ENCODE measurements at places on chromosomes 7 and 10.

- DNase-seq: no peak
Measured at GRCh38 chr7:30845426-30846135, 66.1 kb upstream of the AQP1 start.

GRCh38 chr10:62763155-62763554 is 41.4 kb upstream of the ADO start:
- no peak for DNase-seq

GRCh38 chr10:126429275-126429674 is 41.0 kb upstream of the ADAM12 start:
- no peak for DNase-seq

- no peak for DNase-seq
Measured at GRCh38 chr7:155057076-155057475, 13.0 kb upstream of the HTR5A start.

DNA sequence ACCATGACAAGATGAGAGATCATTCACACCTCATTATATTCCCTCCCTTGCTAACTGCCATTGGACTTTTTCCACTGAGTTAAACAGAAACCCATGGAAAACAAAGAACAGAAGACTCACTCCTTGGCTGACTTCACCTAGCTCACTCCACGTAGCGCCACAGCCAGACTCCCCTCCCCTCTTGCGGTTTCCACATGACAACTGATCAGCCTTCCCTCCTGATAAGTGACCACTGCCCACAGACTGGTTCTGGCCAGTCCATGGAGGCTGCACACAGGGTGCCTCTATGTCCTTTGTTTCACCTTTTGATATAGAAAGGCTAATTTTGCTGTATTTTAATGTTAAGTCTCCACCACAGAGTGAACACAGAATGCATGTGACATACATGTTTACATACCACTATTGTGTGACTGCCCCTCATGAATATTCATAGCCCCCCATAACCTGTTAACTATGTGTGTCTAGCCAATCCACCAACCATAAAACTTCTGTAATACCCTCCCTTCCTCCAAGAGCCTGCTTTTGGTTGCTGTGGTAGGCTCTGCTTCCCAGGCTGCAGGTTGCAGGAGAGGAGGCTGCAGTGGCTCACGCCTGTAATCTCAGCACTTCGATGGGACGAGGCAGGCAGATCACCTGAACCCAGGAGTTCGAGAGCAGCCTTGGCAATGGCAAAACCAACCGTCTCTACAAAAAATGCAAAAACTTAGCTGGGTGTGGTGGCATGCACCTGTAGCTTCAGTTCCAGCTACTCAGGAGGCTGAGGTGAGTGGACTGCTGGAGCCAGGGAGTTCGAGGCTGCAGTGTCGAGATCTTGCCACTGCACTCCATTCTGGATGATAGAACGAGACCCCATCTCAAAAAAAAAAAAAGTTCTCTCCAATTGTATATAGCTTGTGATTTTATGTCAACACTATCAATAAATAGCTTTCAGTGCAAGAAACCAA is 10.0 kb upstream of the IFIT5 start:
- no peak for DNase-seq

GRCh38 chr10:35124540-35124939 is 2.1 kb upstream of the CREM start:
- no peak for DNase-seq

DNA sequence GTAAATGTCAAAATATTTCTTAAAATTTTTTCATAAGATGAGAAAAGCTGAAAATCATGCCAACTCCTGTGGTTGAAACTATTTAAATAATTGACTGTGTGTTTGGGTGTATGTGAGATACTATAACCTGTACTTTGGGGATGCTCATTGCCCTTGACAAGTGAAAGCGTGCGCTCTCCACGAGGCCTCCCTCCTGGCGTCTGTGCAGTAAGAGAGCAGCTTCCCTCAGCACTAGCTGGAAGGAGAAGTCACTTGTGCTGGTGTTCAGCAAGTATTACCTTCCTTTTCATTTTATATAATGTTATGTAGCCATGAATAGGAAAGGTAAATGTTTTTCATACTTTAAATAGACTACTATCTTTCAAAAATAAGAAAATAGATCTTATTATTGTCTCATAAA is 118.9 kb downstream of the ZEB1 start:
- no peak for DNase-seq

DNA sequence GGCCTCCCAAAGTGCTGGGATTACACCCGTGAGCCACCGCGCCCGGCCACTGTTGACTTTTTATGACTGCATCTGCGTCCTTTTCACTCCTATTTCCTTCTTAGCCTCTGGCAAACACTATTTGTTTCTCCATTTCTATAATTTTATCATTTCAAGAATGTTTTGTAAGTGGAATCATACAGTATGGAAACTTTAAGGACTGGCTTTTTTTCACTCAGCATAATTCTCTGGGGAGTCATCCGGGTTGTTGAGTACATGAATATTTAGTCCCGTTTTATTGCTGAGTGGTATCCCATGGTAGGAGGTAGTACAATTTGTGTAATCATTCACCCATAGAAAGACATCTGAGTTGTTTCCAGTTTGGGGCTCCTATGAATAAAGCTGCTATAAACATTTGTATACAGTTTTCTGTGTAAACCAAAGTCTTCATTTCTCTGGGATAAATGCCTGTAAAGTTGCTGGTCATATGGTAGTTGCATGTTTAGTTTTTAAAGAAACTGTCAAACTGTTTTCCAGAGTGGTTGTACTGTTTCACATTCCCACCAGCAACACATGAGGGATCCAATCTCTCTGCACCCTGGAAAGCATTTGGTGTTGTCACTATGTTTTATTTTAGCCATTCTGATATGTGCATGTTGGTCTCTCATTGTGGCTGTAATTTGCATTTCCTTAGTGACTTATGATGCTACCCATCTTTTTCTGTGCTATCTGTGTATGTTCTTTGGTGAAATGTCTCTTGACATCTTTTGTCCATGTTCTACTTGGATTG is 139.6 kb upstream of the EEPD1 start:
- no peak for DNase-seq

DNA sequence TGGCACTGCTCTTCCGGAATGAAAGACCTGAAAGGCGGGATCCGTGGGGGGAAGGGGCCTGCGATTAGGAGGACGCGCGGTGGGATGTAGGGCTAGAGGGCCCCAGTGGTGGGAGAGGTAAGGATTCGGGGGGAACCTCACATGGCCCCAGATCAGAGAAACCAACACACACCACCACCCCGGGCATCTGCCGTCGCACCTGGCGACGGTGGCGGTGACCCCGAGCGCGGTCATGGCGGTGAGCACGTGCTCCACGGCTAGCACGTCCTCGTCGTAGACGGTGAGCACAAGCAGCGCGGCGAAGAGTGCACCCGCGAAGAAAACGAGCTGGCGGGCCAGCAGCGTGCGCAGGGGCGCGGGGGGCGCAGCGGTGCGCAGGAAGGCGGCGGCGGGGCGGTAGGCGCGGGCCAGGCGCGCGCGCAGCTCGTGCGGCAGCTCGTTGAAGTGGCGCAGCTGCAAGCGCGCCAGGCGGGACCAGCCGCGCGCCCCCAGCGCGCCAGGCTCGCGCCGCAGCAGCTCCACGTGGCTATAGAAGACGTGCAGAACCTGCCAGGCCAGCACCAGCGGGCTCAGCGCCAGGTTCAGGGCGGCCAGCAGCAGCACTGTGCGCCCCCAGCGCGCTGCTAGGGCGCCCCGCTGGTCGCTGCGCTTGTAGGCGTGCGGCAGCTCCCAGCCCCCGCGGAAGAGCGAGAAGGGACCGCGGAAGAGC is 5.7 kb downstream of the ATG9B start:
- peak; percentile 52 for DNase-seq

DNA sequence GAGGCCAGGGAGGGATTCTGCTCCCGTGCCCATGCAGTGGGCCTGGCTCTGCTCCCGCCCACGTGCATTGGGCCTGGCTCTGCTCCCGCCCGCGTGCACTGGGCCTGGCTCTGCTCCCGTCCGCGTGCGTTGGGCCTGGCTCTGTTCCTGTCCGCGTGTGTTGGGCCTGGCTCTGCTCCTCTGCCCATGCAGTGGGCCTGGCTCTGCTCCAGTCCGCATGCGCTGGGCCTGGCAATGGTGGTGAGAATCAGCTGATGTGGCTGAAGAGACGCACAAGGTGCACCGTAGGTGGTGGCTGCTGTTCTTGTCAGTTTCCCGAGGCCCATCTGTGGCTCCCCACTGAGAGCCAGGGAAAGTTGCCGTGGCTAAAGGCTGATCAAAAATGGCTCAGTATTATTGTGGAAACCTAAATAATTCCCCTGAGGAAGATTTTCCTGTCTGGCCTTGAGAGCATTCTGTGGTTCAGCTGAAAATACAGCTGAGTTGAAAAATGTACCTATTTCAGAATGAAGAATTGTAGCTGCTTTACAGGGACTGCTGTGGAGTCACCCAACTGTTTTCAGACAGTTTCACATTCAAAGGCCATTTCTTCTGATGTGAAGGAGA is 572.4 kb downstream of the GLRX3 start:
- no peak for DNase-seq

DNA sequence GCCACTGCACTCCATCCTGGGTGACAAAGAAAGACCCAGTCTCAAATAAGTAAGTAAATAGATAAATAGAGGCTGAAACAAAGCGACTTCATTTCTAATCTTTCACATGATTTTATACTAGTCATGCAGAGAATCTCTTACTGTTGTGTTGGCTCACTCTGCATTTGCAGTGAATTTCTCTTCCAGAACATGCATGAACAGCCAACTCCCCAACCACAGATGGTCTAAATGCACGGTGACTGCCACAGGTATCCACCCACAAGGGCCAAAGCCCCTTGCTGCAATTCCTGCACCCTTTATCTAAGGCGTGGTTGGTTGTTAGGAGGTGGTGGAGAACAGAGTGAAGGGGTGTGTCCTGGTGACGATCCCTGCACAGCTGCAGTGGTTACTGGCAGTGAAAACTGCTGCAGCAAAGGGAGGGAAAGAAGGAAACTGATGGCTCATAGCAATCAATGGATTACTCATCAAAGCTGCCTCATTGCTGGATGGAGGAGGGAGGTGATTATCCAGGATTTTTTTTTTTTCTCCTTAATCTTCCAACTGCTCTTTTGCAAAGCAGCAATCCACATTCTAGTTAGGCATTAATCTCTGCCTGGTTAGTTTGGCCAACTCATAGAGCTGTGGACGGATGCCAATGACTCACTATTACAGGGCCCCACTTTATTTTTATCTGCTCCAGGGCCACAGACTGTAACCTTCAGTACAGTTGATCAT is 50.6 kb downstream of the PRTFDC1 start:
- DNase-seq: no peak

- DNase-seq: no peak
Measured at GRCh38 chr7:67696878-67697277, 700.2 kb downstream of the TYW1 start.

DNA sequence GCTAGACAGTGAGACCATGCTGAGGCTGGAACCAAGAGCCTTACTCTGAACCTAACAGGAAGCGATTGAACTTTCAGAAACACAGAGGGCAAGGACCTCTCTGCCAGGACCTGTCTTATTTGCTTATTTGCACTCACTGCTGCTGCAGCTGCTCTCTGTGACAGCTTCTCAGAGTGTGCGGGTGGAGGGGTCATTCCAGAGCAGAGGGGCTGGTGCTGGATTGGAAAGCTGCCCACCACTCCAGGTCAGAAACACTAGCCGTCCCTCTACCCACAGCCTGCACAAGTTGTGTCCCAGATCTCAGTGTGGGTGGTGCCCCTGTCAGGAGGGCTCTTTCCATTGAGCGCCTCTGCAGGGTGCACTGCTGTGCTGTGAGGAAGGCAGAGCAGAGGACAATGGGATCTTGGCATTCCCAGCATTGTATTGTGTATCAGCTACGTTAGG is 126.2 kb downstream of the CCNY start:
- no peak for DNase-seq

GRCh38 chr10:119041326-119041725 is 11.8 kb downstream of the NANOS1 start:
- DNase-seq: no peak

- DNase-seq: no peak
Measured at GRCh38 chr7:132935608-132936007, 146.3 kb downstream of the CHCHD3 start.

- DNase-seq: peak; percentile 21
Measured at GRCh38 chr7:77831481-77831880, 32.9 kb downstream of the PHTF2 start.

DNA sequence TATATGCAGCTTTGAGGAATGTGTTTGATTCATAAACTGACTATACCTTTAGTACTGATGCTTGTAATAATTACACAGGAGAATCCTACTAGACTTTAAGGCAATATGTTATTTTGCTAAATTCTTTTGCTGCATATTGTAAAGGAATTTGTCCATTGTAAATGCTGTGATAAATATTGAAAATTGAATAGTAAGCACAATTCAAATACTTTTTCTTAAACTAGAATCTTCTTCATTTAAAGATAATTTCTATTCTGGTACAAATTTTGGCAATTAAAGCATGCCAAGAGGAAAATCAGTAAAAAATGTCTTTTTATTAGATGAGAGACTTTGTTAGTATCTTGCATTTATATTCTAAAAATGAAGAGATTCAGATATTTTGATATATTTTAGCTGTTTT is 45.4 kb downstream of the SMNDC1 start:
- no peak for DNase-seq

GRCh38 chr7:20661884-20662283 is 46.4 kb downstream of the ABCB5 start:
- DNase-seq: no peak

- DNase-seq: no peak
Measured at GRCh38 chr7:143002898-143003297, 24.0 kb downstream of the OR9A2 start.

GRCh38 chr10:14686356-14686755 is 88.3 kb downstream of the FAM107B start:
- no peak for DNase-seq

GRCh38 chr10:123746061-123746460 is 79.9 kb downstream of the GPR26 start:
- DNase-seq: no peak

- peak; percentile 11 for DNase-seq
Measured at GRCh38 chr7:128053023-128053422, 21.8 kb upstream of the LRRC4 start.

DNA sequence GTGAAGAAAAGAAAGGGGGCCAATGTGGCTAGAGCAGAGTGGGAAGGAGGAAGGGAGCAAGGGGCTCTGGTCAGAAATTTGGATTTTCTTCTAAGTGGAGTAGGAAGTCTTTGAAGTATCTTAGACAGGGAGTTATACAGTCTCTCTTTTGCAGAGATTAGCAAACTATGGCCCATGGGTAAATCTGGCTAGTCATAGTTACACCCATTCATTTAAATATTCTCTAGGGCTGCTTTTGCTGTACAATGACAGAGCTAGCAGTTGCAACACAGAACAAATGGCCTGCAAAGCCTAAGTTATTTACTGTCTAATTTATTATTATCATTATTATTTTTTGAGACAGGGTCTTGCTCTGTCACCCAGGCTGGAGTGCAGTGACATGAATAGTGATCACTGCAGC is 10.5 kb upstream of the LAMB4 start:
- no peak for DNase-seq
